CD4-positive, alpha-beta memory T cell (primary cell): ENCODE measurements at places on chromosomes 3 and 15. TPM values are rescaled to one million over a fixed set of nuclear protein-coding genes. Genes with fewer than 3 reads are reported as not detected.

DNA sequence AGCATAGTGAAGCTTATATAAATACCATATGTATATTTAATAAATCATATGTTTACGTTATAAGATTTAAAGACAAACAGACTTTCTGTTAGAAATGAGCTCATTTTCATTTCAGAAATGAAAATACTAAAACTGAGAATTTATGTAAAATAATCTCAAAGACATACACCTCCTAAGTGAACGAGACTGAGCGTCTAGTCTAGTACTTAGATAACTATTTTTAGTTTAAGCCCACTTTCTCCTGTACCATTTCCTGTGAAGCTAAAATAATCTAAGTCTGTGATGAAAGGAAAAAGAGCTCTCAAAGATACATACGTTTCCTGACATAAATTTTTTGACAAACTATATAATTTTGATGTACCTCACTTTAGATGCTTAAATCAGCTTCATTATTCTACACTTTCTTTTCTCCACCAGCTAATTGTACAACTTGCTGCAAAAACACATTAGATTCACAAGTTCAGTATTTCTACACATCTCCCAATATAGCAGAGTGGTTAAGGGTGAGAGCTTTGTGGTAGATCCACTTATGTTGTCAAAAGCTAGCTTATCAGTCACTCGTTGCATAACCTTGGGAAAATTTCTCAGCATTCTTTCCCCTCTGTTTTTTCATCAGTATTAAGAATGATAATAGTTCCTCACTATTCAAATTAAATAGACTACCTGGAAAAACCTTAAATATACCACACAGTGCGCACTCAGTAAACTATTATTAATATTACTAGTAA lies 703.0 kb downstream of the PLOD2 start:
- DNase-seq: no peak
- no peaks in the 10 kb centered on the region for H3K36me3 ChIP-seq
- H3K4me3 ChIP-seq: no peak overlapping the region
- H3K27ac ChIP-seq: no peak overlapping the region

DNA sequence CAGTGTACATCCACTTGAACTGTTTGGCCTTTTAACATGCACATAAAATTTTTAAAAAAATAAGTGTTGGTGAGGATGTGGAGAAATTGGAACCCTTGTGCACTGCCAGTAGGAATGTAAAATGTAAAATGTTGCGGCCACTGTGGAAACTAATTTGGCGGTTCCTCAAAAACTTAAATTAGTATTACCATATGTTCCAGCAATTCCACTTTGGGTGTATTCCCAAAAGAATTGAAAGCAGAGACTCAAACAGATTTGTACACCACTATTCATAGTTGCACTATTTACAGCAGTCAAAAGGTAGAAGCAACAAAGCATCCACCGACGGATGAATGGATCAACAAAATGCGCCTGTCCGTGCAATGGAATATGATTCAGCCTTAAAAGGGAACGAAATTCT lies 55.2 kb upstream of the SEC61A1 start:
- H3K4me1 ChIP-seq: no peaks in the 10 kb centered on the region
- no peaks in the 10 kb centered on the region for H3K27me3 ChIP-seq
- no peak overlapping the region for H3K4me3 ChIP-seq
- no peak overlapping the region for H3K27ac ChIP-seq
- no peak for DNase-seq
- H3K36me3 ChIP-seq: no peaks in the 10 kb centered on the region

- H3K4me1 ChIP-seq: peaks cover 43% of the 10 kb centered on the region
- H3K27me3 ChIP-seq: no peaks in the 10 kb centered on the region
- H3K36me3 ChIP-seq: peaks cover 7% of the 10 kb centered on the region
Observed at GRCh38 chr3:49780080-49780974, 6.0 kb downstream of the IP6K1 start.

DNA sequence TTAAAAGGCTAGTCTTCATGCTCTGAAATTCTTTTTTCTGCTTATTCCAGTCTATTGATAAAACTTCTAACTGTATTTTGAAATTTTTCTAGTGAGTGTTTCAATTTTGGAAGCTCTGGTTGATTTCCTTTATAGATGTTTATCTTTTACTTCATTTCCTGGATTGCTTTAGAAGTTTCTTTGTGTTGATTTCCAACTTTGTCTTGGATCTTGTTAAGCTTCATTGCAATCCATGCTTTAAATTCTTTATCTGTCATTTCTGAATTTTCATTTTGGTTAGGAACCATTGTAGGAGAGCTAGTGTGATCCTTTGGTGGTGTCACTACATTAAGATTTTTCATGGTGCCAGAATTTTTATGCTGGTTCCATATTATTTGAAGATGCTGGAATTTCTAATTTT lies 105.2 kb upstream of the DCBLD2 start:
- H3K36me3 ChIP-seq: no peaks in the 10 kb centered on the region
- H3K4me1 ChIP-seq: no peaks in the 10 kb centered on the region
- no peak overlapping the region for H3K27ac ChIP-seq
- no peak for DNase-seq
- H3K27me3 ChIP-seq: no peaks in the 10 kb centered on the region
- no peak overlapping the region for H3K4me3 ChIP-seq

DNA sequence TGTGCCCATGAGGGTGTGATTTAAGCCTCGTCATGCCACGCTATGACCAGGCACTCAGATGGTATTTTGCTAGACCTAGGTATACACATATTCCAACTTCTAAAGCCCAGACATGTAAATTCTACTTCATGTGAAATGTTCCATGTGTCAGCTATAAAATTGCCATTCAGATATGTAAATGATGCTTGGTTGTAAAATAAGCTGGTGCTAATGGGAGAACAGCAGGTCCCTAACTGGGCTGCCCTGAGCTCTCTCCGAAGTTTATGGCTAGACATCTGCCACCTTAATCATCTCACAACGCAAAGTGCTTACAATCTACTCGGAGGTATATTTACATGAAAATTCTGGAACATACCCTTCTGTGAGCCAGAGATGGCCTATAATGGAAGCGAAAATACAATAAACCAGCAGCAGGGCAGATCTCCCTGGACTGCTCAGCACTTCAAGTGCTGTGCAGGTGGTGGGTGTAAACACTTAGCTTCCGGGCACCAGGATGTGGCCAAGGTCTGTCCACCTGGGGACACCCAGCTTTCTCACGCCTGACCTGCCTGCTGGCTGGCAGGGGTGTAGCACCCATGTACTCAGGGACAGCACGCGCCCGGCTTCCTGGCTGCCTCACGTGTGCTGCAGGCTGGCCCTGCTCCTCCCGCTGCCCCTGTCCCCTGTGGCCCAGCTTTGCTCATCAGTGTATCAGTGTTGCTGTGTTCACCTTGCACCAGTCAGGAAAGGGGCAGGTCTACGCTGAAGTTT lies 82.0 kb downstream of the CHDH start:
- peaks cover 4% of the 10 kb centered on the region for H3K27me3 ChIP-seq
- no peak overlapping the region for H3K27ac ChIP-seq
- no peak overlapping the region for H3K4me3 ChIP-seq

CCNB2 gene
- total RNA-seq: 0.44 TPM

DNA sequence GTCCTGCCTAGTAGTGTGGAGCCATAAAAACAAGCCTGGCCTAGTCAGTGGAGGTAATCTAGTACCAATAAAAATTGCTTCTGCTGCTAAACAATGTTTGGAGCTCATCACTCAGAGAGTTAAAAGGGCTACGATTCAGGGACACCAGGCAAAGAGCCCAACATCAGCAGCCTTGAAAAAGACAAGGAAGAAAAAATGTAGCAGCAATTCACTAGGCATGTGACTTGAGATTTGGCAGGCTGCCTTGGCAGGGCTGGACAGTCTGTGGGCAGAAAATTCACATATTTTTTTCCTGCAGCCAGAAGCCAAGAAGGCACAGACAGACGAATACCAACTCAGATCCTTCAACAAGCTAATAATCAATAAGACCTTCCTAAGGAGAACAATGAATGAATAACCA lies 47.2 kb downstream of the IGSF11 start:
- no peaks in the 10 kb centered on the region for H3K36me3 ChIP-seq
- H3K27ac ChIP-seq: no peak overlapping the region
- no peak for DNase-seq
- H3K4me3 ChIP-seq: no peak overlapping the region
- H3K27me3 ChIP-seq: no peaks in the 10 kb centered on the region

GRCh38 chr15:101346928-101347327 lies 51.9 kb upstream of the SNRPA1 start:
- DNase-seq: no peak
- H3K4me1 ChIP-seq: no peaks in the 10 kb centered on the region
- no peak overlapping the region for H3K4me3 ChIP-seq
- H3K36me3 ChIP-seq: no peaks in the 10 kb centered on the region

GRCh38 chr3:37247398-37248114 lies 73.2 kb upstream of the LRRFIP2 start:
- DNase-seq: no peak
- H3K4me1 ChIP-seq: peaks cover 75% of the 10 kb centered on the region
- peaks cover 17% of the 10 kb centered on the region for H3K36me3 ChIP-seq
- no peak overlapping the region for H3K27ac ChIP-seq
- H3K4me3 ChIP-seq: no peak overlapping the region
- H3K27me3 ChIP-seq: no peaks in the 10 kb centered on the region

DNA sequence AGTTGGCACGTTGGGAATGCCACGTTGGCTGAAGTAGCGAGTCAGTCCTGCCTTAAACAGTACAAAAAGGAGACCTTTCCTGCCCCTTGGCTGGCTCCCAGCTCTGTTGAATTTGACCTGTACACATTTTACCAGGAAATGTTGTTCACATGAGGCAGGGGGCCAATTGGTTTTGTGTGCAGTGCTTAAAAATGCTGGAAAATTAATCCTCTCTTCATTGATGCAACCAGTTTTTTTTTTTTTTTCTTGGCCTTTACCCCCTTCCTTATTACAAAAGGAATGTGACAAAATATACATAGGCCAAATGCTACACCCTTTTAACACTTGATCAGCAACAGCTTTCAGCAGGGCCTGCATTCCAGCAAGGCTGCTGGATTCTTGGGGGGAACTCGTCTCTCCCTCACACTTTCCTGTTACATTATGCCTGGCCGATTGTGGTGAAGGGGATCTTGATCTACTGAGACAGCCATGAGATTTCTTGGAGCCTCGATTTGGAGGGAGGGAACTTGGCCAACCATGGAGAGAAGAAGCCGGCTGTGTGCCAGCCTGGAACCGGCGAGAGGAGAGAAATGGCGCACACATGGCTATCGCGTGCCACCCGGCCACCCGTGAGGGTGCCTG lies 93.1 kb downstream of the DNASE1L3 start:
- H3K27ac ChIP-seq: no peak overlapping the region
- no peak overlapping the region for H3K4me3 ChIP-seq
- DNase-seq: no peak
- peaks cover 7% of the 10 kb centered on the region for H3K36me3 ChIP-seq
- no peaks in the 10 kb centered on the region for H3K27me3 ChIP-seq
- H3K4me1 ChIP-seq: peaks cover 34% of the 10 kb centered on the region

TNFSF10 gene
- total RNA-seq: 63.4 TPM

NOP10 gene
- 73.5 TPM for total RNA-seq

MAP6D1 gene
- total RNA-seq: 1.0 TPM

DNA sequence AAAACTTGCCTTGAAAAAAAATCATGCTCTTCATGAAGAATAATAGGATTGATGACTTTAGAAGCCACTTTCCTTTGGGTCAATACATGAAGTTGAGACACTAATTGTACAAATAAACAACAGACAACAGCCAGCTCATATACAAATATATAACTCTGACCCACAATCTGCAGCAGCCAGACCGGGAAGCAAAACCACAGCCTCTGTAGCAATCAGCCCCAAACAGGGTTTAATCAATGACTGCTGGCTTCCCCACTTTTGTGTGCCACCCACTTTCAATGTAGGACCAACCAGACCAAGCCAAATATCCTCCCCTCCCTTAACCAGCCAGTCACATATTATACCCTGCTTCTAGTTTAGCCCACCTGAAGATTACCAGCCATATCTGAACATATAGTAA lies 39.0 kb downstream of the IFT57 start:
- DNase-seq: no peak
- H3K36me3 ChIP-seq: no peaks in the 10 kb centered on the region
- H3K27ac ChIP-seq: no peak overlapping the region
- H3K4me3 ChIP-seq: no peak overlapping the region
- H3K4me1 ChIP-seq: no peaks in the 10 kb centered on the region

DNA sequence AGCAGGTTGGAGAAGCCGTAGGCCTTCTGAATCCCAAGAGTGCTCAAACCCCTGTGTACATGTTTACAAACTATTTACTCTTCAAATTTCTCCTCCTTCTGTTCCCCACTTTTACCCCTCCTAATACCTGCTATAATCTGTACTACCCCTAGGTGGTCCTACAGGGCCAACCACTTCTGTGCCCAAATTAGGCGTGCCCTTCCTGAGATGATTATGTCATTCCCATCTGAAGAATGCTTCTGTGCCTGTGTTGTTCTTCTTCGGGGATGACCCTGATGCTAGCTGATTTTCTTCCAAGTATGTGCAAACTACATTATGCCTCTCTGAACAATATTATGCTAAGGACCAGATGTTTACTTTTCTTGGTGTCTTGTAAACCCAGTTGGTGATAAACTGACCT lies 20.5 kb downstream of the RBP2 start:
- H3K27me3 ChIP-seq: no peaks in the 10 kb centered on the region
- no peak overlapping the region for H3K4me3 ChIP-seq
- no peaks in the 10 kb centered on the region for H3K4me1 ChIP-seq
- H3K36me3 ChIP-seq: no peaks in the 10 kb centered on the region
- no peak for DNase-seq

DNA sequence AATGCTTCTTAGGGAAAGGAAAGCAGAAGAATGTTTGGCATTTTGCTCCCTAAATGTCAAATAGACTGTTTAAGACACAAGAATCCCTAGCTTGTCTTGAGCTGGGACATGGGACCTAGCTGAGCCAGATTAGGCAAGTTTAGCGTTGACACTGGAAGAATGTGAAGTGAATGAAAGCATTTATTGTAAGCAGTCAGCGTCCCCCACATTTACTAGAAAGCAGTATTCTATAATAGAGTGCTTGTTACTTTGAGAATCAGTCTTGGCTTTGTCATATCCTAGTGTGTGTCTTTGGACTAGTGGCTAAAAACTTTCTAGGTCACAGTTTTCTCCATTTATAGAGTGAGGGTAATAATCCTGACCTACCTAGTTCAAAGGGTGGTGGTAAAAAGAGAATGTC lies 161.6 kb downstream of the ADAMTSL3 start:
- H3K4me1 ChIP-seq: no peaks in the 10 kb centered on the region
- no peaks in the 10 kb centered on the region for H3K36me3 ChIP-seq
- H3K4me3 ChIP-seq: no peak overlapping the region

DNA sequence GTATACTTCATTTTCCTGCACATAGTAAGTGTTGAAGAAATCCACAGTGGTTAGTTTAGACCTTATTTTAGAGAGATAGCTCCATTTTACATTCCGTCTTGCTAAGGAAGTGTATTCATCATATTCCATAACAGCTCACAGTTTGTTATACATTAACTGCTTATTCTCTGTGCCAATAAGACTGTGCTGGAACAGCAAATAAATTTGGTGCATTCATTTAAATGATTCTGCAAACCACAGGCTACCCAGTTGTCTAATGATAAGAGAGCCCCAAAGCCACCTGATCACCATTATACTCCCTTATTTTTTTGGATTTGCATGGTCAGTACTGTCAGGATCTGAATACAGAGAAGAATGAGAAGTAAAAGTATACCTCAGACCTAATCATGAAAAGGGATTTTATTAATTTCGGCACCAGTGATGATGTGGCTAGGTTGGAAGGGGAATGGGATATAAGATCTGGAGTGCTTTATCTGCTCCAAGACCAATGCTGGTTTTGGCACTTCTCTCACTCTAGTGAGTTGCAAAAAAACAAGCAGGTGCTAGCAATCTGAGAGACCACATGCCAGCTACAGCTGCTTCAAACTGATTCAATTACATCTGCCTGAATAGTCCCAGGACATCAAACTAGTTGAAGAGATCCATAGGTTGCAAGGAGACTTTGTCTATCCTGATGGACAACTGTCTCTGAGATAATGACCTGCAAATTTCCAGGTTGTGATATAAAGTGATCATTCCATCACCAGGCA lies 254.8 kb downstream of the ZBTB20 start:
- H3K27me3 ChIP-seq: no peaks in the 10 kb centered on the region
- H3K36me3 ChIP-seq: no peaks in the 10 kb centered on the region
- H3K4me3 ChIP-seq: no peak overlapping the region
- no peaks in the 10 kb centered on the region for H3K4me1 ChIP-seq
- DNase-seq: no peak

ASB14 gene
- total RNA-seq: not detected

STIMATE gene
- total RNA-seq: 58.6 TPM
